Amygdala (tissue), 56 donors: ENCODE measurements at places on chromosomes 3 and 15.

GRCh38 chr3:12884186-12884680 is 42.9 kb upstream of the RPL32 start:
- no peak for DNase-seq

DNA sequence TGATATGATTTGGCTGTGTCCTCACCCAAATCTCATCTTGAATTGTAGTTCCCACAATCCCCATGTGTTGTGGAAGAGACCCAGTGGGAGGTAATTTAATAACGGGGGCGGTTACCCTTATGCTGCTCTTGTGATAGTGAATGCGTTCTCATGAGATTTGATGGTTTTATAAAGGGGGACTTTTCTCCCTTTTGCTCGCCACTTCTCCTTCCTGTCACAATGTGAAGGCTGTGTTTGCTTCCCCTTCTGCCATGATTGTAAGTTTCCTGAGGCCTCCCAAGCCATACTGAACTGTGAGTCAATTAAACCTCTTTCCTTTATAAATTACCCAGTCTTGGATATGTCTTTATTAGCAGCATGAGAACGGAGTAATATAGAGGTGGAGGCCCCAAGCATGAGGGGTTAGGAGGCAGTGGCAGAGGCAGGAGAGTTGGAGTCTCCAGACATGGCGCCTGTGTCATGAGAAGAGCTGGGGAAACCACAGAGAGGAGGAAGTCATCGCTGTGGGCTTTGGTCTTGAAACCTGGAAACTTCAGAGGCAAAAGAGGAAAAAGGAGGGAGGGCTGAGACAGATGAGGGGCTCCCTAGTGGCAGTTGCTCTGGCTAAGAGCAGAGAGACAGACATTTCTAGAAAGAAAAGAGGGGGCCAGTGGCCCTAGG is 107.8 kb upstream of the VEPH1 start:
- no peak for DNase-seq

DNA sequence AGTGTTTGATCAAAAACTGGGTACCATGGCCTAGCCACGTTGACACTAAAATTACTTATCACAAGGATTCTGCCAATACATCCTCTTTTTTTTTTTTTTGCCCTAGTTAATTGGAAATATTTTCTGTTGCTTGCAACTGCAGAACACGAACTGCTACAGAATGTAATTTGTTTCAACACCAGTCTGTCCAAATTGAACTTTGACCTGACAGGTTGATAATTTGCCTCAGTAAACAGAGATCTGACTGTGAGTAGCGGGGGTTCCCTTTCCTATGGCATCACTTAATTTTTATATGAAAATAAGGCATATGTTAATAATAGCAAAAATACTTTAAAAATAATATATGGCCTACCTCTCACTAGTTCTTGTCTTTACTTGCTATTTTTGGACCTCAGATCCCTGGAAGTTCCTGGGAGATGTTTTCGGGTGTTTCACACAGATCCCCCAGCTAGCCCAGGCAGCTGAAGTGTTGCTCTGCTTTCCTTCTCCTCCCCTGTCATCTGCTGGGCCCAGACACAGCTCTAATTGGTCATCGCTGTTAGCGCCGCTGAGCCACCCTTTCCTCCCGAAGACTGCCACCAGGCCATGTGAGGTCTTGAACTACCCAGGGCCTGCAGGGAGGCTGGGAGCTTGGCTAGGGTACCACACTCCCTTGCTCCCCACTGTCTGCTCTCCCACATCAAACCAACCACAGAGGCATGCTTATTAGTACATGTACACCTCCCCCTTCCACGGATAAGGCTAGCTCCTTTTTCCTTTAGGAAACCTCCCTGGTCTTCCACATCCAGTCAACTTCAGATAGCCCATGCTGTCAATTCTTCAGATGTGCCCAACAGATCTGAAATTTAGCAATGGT is 89.8 kb upstream of the RNF7 start:
- DNase-seq, result no peak

DNA sequence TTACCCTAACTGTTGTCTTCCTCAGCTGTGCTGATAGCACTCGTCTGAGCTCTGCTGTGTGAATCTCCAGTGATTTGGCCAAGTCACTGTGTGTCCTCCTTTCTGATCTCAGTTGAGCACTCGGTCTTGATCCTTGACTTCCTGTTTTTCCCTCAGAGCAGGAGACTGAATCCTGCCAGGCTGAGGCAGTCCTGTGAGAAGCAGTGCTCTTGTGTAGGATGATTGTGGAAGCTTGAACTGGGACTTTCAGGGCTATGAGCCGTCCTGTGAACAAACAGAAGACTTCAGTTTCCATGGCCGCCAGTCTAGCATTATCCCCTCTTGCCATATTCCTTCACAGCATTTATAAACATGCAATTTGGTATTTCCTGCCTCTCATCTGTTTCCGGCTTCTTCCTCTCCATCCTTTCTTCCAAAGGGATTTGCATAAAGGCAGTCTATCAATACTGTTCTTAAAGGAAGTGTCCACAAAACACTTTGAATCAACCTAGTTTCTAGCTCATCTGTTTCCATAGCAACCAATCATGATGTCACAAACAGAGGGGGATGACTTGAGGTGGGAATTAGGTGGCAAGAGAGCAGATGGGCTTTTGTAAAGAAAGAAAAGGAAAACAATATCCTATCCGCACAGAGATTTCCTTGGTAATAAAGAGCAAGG is 237.2 kb downstream of the AGBL1 start:
- no peak for DNase-seq

DNA sequence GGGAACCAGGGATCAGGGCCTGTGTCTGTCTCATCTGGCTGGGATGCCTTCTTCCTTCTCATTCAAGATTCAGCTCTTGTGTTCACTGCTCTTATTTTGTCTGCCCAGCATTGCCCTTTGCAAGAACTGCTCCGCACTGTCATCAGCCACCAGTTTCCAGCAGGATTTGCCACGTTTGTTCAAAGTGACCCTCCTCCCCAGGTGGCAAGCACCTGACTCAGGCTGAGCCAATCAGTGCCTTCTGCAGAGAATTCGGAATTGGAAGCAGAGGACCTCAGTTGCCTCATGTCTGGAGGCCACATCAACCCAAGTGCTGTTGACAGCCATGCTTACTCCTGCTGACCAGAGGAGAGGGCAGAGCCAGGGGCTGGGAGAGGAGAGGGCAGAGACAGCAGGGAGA is 124.5 kb downstream of the SMAD6 start:
- no peak for DNase-seq

DNA sequence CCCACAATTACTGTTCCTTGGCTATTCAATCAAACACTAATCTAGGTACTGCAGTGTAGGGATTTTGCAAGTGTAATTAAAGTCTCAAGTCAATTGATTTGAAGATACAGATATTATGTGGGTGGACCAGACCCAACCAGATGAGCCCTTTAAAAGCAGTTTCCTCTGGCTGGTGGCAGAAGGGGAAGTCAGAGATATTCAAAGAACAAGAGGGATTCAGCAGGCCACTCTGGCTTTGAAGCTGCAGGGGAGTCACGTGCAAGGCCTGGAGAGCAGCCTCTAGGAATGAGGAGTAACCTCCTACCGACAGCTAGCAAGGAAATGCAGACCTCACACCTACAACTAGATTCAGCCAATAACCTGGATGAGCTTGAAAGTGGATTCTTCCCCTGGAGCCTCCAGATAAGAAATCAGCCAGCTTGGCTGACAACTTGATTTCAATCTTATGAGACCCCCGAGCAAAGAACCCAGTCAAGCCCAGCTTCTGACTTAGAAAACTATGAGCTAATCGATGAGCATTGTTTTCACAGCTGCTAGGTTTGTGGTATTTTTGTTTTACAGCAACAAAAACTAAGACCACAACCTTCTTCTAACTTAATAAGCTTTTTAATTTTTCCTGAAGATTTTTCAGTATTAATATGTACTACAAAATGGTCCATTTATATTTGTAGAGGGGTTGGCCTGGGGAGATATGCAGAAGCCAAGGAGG is 13.4 kb downstream of the HACD2 start:
- DNase-seq, result no peak

GRCh38 chr15:55990516-55990915 is 2.9 kb downstream of the NEDD4 start:
- no peak for DNase-seq

GRCh38 chr3:111589303-111590142 is 5.6 kb downstream of the ZBED2 start:
- no peak for DNase-seq

DNA sequence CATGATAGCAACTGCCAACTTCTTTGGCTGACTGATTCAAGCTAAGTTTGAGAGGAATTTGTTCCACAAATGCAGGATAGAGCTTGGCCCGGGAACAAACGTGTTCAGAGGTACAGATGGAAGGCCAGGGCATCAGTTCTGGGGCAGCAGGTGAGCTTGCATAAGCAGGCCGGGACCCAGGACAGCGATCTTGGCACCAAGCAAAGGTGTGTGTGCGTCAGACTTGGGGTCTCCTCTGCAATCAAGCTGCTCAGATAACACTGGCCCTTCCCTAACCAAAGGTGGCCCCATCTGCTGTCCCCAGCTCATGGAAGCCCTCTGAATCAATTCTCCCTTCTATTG is 155.6 kb downstream of the MEGF11 start:
- no peak for DNase-seq

GRCh38 chr15:71679793-71680353 is 130.5 kb upstream of the NR2E3 start:
- DNase-seq, result no peak

- DNase-seq, result no peak
Observed at GRCh38 chr3:161103776-161104385, 1.3 kb downstream of the B3GALNT1 start.

DNA sequence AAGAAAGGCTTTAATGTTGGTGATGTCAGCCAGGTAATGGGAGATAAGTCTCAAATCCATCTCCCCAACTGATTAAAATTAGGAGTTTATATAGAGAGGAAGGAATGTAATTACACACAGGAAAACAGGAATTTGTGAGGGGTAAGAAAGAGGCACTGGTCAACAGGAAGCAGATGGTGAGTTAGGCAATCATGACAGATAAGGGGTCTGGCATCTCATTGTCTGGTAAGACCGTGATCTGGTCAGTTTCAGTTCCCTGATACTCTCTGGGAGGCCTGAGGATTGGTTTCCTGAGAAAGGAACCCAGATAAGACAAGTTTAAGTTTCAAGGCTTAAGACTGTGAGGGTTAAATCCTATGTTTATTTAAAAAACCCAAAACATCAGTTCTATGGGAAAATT is 414.7 kb upstream of the ARRDC4 start:
- DNase-seq, result no peak

- DNase-seq, result no peak
Observed at GRCh38 chr15:38589502-38589901, 24.9 kb upstream of the RASGRP1 start.

GRCh38 chr3:150292891-150293290 is 115.2 kb upstream of the TSC22D2 start:
- no peak for DNase-seq
